Stimulated activated CD4-positive, alpha-beta T cell treated with anti-CD3 and anti-CD28 coated beads, Interleukin-2, amount 100 ng/mL, for 48 hours (primary cell): ENCODE measurements at places on chromosomes 3 and 15.

- DNase-seq = no peak
Measured at GRCh38 chr3:182957226-182957625, 23.1 kb downstream of the DCUN1D1 start.

GRCh38 chr15:38844736-38845135 is 280.1 kb upstream of the RASGRP1 start:
- no peak for DNase-seq

DNA sequence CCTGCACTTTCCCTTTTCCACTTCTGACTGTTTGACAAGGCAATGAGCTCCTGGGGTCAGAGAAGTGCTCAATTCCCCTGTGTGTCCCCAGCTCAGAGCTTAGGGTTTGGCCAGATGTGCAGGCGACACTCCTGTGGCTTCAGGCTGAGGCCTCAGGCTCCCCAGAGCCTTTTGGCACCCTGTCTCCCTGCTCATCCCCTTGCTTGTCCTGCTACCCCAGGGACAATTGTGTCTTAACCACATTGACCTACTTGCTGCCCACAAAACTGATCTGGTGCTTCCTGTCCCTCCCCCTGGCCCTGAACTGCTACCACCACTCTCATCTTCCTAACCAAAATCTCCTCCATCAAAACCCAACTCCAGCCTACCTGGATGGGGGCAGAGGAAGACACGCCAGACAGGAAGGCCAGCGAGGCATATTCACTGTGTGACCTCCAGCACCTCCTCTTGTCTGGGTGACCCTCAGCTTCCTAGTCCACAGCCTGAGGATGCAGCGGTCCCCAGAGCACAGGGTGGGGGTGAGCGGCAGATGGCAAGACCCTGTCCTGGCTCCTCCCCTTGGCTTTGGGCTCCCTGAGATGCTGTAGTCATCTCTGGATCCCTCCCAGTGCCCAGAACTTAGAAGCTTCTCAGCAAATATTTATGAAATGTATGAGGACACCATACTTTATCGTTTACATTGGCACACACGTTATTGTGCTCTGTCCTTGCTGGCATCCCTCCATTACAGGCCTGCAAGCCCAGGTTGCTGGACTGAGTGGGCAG is 98.9 kb upstream of the SLC6A6 start:
- DNase-seq = no peak

DNA sequence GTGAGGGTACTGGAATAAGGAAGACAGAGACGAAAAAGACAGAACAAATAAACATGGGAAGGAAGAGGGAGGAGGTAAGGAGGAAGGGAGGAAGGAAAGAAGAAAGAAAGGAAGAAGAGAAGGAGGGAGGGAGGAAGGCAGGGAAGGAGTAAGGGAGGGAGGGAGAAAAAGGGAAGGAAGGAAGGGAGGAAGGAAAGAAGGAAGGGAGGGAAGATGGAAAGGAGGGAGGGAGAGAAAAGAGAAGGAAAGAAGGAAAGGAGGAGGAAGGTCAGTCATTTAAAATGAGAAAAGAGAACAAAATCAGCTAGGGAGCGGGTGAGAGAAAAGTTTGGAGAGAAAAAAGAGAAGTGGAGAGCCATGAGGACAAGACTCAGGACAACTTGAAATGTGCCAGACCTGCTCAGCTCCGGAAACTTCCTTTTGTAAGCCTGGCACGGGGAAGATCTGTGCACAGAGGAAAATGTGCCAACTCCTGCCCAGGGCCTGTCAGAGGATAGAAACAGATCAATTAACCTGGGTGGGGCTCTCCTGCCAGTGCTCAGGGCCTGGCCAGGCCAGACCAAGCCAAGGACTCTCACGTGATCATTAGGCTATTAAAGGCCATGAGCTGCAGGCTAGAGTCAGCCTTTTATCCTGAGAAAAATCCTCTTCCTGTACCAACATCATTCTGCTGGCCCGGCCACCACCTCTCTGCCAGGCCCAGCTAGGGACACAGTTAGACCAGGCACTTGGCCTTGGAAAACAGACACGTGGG is 50.1 kb upstream of the BCL6 start:
- no peak for DNase-seq

GRCh38 chr15:40045572-40046217 is 6.7 kb upstream of the SRP14 start:
- no peak for DNase-seq
